ENCODE measurements at places on chromosomes 16 and 17.

- no peak for DNase-seq
These were observed 49.9 kb downstream of the MAP1LC3B start for GRCh38 chr16:87441886-87442580.

DNA sequence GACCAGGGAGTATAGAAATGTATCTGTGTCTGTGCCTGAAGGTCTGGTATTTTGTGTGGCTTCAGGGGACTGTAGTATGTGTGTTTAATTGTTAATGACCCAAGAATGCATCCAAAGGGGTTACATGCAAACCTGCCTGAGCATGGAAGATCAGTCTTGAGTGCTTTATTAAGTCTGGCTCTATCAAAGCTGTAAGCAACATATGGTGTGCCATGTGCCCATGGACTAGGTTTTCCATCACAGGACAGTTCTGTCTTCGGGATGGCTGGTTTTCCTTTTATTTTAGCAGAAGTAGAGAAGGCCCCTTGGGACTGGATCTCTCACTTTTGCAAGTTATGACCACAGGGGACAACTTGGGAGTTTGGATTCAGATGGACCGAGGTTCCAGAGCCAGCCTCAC, 18.2 kb downstream of the RBFOX1 start:
- DNase-seq, result no peak

GRCh38 chr16:6641091-6641490, 691.6 kb upstream of the RBFOX1 start:
- DNase-seq, result no peak

DNA sequence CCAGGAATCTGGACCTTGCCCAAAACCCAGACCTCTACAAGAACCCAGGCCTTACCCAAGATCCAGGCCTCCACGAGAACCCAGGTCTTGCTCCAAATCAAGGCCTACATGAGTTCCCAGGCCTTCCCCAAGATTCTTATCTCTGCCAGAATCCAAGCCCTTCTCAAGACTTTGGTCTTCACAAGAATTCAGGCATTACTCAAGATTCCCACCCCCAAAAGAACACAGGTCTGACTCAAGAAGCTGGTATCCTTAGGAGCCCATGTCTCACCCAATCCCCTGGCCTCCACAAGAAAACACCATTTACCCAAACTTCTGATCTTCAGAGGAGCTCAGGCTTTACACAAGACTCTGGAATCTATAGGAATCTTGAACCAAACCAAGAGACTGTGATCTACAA, 2.6 kb downstream of the SPEM3 start:
- DNase-seq, result no peak

- DNase-seq, result no peak
These were observed 23.2 kb downstream of the CDH3 start for GRCh38 chr16:68668266-68668665.

DNA sequence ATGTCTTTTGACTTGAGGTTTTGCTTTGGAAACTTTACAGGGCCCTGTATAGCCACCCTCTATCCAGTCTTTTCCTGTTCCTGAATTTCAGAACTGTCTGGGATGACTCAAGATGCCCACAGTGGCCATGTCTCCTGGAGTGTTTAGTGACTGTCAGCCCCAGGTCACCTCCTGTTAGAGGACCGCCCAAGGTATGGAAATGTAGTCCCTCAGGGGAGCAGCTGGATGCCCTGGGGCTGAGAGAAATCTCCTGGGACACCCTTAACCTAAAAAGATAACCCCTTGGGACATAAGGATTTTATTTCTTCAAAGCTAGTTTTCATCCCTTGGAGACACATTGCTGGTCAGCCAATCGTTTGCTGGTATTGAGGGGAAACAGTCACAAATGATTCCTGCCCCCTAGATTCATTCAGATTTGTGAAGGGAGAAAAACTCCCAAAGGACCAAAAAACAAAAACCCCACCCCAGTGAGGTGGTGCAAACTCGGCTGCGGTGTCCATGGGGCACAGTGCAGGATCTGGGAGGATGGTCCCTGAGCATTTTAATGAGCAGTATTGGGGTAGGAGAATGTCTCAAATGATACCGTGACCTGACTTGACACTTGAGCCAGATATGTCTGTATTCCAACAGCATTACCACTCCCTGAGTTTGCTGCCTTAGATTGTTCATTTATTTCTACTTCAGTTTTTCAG, 1.7 kb downstream of the ZNF267 start:
- DNase-seq, result no peak

DNA sequence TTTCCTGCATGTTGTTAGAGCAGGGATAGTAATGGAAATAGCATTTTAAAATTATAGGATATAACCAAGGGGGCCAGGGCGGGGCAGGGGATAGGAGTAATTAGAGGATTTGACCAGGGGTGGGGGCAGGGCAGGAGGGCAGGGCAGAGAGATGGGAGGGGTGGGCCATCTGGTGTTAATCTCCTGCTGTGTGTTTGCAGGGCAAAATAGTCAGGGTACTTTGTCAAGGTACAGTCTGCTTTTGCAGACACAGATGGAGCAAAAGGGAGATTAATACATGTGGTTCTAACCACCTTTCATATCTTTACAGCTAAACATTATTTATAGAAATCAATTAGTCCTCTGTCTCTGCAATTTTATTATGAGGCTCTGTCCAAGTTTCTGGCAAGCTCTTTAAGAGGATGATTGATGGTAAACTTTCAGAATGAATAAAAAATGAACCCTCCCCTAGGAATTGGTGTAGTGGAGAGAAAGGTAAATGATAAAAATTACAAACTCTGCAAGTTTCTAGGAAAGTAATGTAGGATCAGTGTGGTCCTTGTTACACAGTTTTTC, 6.6 kb downstream of the ANKFN1 start:
- no peak for DNase-seq

DNA sequence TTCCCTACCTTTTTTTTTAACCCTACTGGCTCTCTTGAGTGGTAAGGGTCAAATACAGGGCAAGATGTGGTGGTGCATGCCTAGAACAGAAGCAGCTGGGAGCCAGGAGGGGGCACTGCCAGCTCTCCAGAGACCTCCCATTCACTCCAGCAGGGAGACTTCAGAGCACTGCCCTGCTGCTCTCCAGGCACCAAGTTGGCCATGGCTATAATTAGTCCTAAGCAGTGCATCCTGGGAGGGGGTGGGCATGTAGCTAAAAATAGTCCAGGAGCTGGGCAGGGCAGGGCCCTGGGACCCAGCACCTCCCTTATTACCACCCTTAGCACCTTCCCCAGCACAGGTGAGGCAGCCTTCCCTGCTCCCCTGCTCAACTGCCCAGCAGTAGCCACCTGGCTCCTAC, 3.5 kb downstream of the CORO6 start:
- no peak for DNase-seq

GRCh38 chr17:57377094-57377493, 120.8 kb downstream of the MSI2 start:
- DNase-seq, result no peak

DNA sequence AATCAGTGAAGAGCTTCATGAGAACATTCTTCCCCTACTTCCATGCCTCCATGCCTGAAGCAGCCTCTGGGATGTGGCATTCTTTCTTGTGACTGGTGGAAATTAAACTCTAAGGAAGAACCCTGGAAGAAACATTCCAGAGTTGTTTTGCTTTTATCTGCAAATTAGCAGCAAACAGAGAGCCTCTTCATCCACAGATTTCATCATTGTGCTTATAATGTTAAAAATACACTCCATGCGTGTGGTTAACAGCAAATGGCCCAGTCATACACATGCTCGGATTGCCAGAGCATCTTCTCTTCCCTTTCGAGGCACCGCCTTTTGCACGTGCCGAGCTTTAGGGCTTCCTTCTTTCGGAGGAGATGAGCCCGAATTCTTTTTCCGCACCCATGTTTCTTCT, 411.3 kb downstream of the SNX29 start:
- DNase-seq, result no peak

DNA sequence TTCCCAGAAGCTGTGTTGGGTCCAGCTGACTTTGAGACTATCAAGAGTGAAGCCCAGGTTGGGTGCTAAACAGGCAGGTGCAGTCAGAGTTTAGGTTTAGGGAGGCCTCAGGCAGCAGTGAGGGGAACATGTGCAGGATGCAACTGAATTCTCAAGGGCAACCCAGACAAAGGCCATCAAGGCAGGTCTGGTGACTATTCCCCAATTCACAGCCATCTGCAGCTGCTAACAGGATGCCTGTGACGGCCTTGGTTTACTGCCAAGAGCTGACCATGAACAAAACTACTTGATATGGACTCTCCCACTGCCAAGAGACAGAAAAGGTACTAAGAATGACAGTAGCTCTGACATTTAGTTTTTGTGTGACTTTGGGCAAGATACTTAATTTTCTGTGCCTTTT, 45.2 kb upstream of the BCAR1 start:
- DNase-seq, result no peak

- DNase-seq, result no peak
These were observed 5.0 kb downstream of the SKA2 start for GRCh38 chr17:59149841-59150511.

- no peak for DNase-seq
These were observed 12.1 kb upstream of the POLR3E start for GRCh38 chr16:22285080-22285479.

- DNase-seq, result no peak
These were observed 27.1 kb downstream of the HOXB1 start for GRCh38 chr17:48503747-48504146.

GRCh38 chr17:12974005-12974531, 43.8 kb downstream of the ELAC2 start:
- no peak for DNase-seq

DNA sequence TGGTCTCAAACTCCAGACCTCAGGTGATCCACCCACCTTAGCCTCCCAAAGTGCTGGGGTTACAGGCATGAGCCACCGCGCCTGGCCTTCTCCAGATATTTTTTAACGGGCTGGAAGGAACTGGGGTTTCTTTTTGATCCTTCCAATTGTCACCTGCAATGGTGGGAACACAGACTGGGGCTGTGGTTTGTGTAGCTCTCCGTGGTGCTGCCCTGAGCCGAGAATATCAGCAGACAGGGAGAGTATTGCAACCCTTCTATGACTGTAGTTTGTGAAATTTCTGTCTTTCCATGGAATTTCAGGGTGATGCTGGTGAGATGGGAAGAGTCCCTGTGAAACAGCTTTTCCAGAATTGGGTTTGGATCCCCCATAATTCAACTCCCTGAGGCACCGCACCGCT, 263.5 kb downstream of the ENGASE start:
- no peak for DNase-seq

GRCh38 chr16:10693889-10694288, 841 bp downstream of the TEKT5 start:
- no peak for DNase-seq

DNA sequence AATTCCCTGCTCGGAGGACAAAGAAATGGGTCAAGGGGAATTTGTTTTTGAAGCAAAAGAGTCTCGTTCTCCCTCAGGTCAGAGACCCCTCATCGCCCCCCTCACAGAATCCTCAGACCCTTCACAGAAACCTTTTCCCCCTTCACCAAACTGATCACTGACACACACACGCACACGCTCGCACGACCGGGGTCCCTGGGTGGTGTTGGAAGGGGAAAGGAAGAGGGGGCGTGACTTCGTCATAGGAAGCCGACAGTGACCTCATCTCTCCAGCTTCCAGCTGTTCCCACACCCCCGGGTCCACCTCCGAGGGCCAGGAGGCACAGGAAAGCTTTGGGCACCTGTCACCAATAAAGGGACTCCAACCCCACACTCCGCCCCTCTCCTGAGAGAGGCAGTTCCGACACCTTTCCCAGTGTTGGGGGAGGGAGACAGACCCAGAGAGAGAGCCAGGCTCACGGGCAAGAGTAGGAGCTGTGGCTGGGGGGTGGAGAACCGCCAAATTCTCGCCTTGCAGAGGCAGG, 1.2 kb downstream of the ASGR1 start:
- DNase-seq, result no peak

GRCh38 chr17:48704361-48705248, 17.7 kb downstream of the PRAC1 start:
- no peak for DNase-seq

- DNase-seq, result no peak
These were observed 93.9 kb downstream of the SEC14L1 start for GRCh38 chr17:77234695-77235094.

- DNase-seq, result no peak
These were observed 8.1 kb upstream of the C1QL1 start for GRCh38 chr17:44976206-44976605.

DNA sequence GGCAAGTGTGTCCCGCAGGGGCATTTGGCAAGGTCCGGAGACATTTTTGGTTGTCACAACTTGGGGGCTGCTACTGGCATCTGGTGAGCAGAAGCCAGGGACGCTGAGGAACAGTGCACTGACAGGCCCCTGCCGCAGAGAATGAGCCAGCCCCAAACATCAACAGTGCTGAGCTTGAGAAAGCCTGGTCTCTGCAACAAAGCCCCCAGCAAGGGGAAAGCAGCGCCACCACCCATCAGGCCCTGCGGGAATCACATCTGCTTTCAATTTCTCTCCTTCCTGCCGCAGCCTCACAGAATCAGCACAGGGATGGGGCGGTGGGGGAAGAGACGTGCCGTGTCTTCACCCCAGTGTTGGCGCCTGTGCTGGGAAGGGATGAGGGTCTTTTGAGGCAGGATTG, 14.8 kb upstream of the PRPSAP1 start:
- no peak for DNase-seq

DNA sequence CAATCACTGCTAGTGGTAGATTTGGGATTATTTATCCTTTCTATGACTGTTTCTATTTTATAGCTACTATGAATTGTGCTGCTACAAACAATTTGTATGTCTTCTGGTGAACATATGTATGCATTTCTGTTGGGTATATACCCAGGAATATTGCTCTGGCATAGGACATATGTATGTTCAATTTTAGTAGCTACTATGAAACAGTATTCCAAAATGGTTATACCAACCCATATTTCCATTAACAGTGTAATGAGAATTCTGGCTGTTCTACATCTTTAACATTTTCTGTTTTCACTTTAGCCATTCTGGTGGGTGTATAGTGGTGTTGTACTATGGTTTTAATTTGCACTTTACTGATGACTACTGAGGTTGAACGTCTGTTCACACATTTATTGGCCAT, 57.6 kb upstream of the NACA2 start:
- DNase-seq, result no peak

- no peak for DNase-seq
These were observed 23.5 kb upstream of the DHRS13 start for GRCh38 chr17:28926366-28926765.

- no peak for DNase-seq
These were observed 31.3 kb downstream of the ASIC2 start for GRCh38 chr17:33261820-33262219.

- DNase-seq, result peak; percentile 46
These were observed 24.2 kb downstream of the FAM117A start for GRCh38 chr17:49739641-49740271.

DNA sequence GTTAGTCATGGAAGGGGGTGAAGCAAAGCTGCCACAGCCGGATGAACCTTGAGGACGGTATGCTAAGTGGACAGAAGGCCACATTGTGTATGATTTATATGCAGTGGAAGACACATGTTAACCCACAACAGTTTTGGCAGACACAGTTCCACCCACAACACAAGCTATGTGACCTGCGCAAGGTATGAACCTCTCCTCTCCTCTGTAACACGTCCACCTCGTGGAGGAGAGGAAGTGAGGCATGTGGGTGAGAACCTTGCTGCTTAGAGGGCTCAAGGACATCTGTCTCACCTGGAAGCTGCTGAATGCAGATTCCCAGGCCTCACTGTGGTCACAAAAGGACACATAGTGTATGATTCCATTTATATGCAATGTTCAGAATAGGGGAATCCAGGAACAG, 136.1 kb upstream of the PLCG2 start:
- DNase-seq, result no peak
